ENCODE measurements at places on chromosomes 5 and 9.

- no peak overlapping the region for H3K27ac ChIP-seq
- no peak overlapping the region for H3K4me3 ChIP-seq
- no peaks in the 10 kb centered on the region for H3K4me1 ChIP-seq
- DNase-seq, result no peak
- H3K27me3 ChIP-seq, result no peaks in the 10 kb centered on the region
Measured at GRCh38 chr9:4508246-4508906, 18.1 kb downstream of the SLC1A1 start.

DNA sequence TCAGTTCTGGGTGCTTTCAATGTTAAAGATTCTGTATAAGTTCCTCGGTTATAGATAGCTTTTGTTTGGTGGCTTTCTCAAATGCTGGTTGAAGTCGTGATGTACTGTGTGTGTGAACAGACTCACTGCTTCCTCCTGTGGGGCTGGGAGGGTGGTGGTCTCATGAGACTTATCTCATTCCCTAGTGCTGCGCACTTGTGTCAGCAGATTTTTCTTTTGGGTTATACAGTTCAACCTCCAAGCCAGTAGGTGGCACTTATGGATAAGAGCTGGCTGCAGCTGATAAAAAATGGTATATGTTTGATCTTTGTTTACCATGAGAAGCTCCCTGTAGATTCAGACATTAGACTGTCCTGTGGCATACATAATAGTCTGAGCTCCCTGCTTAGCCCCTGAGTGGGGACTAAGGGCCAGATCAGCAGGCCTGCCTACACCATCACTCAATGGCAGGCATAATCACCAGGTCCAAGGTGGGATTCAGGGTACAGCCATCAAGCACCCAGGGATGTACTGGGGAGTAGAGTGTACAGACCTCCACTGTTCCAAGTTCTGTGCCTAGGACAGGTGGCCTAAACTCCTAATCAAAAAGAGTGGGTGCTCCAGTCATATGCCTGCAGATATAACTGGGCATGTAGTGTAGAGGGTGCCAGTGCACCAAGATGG lies 174.2 kb downstream of the OXCT1 start:
- H3K36me3 ChIP-seq, result no peaks in the 10 kb centered on the region
- no peak overlapping the region for H3K27ac ChIP-seq
- DNase-seq, result no peak
- H3K4me1 ChIP-seq, result no peaks in the 10 kb centered on the region

GRCh38 chr5:150777685-150778084 lies 872 bp upstream of the SMIM3 start:
- no peaks in the 10 kb centered on the region for H3K36me3 ChIP-seq
- H3K27me3 ChIP-seq, result no peaks in the 10 kb centered on the region
- no peak for DNase-seq

DNA sequence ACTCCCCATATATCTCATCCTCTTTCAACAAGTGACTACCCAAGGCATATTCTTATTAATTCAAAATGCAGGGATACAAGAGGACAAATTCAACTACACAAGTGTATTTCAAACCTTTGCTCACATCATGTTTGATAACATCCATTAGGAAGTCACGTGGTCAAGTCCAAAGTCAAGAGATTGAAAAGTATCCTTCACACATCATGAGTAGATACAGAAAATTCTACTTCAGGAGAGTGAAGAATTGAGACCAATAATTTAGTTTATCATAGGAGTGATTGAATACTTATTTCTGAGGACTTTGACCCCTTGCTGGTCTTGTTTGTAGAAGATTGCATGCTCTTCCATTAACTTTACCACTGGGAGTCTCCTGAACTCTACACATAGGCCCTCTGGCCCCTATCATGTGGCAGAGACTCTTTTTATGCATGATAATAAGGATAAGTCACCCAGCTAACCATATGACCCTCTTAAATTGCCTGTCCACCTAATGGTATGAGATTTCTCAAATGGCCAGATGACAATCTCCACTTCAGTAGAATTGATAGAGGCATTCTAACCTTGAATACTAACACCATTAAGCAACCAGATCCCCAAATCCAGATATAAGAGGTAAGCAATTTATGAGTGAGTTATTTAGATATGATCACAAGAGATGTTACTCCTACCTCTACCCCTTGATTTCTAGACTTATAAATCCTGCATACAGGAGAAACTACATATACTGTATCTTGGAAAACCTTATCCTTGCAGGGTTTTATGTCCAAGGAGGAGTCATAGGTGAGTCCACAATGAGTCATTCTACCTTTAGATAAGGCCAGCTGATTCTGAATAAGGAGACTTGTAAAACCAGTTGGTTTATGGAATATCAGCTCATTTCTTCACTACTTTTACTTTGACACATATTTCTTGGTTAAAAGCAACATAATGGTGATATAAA lies 26.6 kb upstream of the SLC46A2 start:
- no peak overlapping the region for H3K27ac ChIP-seq
- no peak for DNase-seq
- H3K4me3 ChIP-seq, result no peak overlapping the region
- no peaks in the 10 kb centered on the region for H3K36me3 ChIP-seq

Data from mesothelial cell of epicardium (in vitro differentiated cells).